Renal pelvis (tissue), 12 donors: ENCODE measurements at places on chromosomes 12 and 14. TPM values are rescaled to one million over a fixed set of nuclear protein-coding genes. Genes with fewer than 3 reads are reported as not detected.
A peak's percentile ranks its signal among the peaks of the same experiment; 100 is the strongest.

DNA sequence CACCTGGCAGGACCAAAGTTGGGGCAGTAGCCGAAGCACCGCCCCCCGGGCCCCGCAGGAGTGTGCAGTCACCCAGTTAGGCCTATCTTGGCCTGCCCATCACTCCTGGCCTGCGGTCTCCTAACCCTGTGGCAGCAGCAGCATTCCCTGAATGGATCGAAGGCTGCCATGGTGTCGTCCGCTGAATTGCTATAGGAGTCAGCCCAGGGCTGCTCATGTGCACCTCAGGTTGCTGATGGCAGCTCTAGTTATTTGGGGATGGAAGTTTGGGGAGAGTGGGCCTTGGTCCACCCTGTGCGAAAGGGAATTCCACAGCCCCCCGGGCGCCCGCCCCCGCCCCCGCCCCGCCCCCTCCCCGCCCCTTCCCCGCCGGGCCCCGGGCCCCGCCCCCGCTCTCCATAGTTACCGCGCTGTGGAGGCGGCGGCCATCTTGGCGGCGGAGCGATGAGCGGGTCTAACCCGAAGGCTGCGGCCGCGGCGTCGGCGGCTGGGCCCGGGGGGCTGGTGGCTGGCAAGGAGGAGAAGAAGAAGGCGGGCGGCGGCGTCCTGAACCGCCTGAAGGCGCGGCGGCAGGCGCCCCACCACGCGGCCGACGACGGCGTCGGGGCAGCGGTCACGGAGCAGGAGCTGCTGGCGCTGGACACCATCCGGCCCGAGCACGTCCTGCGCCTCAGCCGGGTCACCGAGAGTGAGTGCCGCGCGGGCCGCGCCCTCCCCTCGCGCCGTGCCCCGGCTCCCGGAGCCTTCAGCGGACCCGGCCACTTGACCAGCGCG, at the start of gene UNC119B:
Gene UNC119B, plus strand, starts transcription at position 428 of the 774 bp plus-strand sequence. Its CDS starts 17 bp downstream, at position 445.
- peak; percentile 67 for DNase-seq

DNA sequence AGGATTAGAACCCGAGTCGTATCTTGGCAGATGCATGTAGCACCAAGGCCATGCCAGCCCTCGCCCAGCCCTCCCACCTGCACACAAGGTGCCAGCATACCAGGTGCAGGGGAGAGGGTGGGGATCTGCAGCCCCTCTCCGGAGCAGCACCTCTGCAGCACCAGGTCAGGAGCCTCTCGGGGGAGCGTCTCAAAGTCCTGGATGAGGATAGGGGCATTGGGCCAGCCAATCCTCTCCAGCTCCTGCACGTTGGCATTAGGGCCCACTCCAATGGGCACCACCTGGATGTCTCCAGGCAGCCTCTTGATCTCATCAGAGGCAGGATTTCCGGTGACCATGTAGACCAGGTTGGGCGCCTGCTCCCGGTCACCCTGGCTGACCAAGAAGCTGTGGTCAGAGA, 73.2 kb upstream of the ANO2 start:
- DNase-seq, result no peak

- DNase-seq, result peak; percentile 39
Measured at GRCh38 chr12:118404876-118405521, 28.6 kb downstream of the SUDS3 start.

- DNase-seq, result no peak
Measured at GRCh38 chr12:109218996-109219395, 90.1 kb downstream of the FOXN4 start.

DNA sequence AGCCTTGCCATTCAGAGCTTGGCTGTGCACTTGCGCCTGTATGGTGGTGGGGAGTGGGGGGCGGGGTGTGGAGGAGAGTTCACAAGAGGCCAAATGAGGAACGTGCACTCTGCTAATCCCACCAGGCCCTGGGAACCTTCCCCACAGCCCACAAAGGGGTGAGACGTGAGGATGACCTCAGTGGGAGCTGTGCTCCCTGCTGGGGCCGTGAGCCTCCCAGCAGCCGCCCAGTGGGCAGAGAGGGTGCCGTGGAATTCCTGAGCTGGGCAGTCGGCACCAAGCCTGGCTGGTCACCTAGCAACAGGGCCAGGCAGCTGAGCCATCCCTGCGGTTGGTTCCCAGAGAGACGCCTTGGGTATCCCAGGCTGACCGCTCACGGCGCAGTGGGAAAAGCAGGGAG, 53.7 kb downstream of the CCNK start:
- DNase-seq, result no peak

DNA sequence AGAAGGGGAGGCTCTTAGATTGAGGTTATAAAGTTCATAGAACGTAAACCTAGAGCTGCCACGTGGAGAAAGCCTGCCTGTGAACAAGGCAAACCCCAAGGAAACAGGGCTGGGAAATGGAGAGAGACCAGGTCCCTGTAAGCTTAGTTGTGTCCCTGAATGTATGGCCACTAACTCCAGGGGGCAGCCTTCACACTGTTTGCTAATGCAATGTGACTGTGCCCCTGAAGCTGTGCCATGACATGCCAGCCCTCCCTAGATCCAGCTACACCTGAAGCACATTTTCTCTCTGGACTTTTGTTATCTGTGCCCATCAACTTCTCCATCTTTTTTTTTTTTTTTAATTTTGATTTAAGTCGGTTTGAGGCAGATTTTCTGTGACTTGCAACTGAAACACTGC, 60.6 kb upstream of the TMCC3 start:
- DNase-seq, result no peak

- no peak for DNase-seq
Measured at GRCh38 chr14:60563113-60563512, 54.2 kb downstream of the SIX6 start.

DNA sequence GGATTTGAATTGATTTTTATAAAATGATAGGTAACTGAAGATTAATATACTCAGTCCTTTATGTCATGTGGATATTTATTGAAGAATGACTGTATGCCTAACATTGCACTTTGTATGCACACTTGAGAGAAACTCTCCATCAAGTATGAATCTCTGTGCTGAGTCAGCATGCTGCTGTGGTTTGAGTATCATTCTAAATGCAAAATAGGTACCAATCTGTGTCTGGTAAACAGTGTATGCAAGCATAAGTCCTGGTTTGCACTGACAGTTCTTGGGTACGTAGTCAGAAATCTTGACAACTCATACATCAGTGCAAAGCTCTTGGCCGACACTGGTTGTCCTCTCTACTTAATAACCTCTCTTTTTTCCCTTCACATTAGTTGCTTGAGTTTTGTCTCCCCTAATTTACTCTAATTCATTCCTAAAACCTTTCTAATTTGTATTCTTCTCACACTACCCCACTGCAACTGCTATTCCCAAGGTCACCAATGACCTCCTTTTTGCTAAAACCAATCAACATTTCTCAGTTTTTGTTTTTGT, 21.8 kb downstream of the MGAT4C start:
- no peak for DNase-seq

E2F7 gene
- polyA plus RNA-seq, result 6.1 TPM

EIF2S3B gene
- polyA plus RNA-seq, result 1.3 TPM

DNA sequence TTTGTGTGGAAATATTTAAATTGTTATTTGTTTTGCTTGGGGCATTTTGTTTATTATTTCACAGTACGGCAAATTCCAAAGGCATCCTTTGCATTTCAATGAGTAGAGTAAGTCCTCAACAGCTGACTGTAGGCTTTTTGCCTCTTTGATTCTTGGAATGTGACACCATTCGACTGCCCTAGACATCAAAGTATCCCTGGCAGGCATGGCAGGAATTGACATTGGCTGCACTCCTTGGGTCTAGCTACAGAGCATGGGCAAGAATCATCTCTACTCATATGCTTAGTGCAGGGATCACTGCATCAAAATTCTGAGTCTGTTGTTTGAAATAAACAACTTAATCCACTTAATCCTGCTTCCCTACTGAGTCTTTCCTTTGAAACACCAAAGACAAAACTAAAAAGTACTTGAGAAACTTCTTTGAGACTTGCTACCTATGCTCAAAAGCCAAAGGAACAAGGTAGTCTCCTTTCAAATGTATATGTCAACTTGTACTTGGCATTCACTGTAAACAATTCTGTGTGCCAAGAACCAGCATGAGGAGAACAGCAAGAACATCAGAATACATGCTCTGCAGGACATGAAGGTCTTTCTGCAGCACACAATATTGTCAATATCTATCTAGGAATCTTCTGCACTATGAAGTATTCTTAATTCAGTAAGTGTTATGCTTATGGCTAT, 1569.0 kb upstream of the FLRT2 start:
- DNase-seq, result no peak

CD163L1 gene
- polyA plus RNA-seq, result 1.3 TPM

GRCh38 chr12:8453796-8454195, 2.0 kb upstream of the CLEC6A start:
- DNase-seq, result no peak
